ENCODE measurements at places on chromosomes 7 and 10.
A peak's percentile ranks its signal among the peaks of the same experiment; 100 is the strongest.

DNA sequence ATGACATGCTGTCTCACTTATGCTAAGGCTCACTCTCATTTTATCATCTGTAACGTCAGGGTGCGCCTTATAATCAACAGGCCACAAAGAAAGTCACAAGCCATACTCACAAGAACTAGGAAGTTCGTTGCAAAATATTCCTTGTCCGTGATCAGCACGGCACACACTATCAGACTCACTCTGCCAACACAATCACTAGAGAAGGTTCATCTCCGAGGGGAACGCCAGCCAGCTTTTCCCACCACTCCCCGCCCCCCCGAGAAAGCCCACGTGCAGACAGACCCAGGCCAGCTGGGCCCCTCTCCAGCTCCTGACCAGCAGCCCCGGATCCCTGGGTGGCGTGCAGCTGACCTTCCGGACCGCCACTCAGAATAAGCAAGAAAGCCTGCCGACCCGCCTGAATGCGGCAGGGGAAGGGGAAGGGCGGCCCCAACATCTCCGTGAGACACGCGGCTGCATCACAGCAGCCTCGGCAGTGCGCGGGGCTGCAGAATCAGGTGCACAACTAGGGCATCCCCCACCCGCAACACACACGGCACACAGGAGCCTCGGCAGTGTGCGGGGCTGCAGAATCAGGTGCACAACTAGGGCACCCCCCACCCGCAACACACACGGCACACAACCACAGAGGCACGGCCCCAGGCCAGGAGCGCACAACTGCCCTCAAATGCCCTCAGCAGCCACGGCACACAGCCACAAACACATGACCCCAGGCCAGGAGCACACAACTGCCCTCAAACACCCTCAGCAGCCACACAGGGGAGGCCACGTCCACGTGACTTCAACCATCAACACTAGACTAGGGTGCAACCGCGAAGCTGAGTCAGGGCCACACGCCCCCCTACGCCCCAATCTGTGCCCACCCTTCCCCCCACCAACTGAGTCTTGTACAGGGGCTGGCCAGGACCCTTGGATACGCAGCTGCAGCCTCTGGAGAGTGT, 2.5 kb upstream of the GPR146 start:
- DNase-seq: no peak

DNA sequence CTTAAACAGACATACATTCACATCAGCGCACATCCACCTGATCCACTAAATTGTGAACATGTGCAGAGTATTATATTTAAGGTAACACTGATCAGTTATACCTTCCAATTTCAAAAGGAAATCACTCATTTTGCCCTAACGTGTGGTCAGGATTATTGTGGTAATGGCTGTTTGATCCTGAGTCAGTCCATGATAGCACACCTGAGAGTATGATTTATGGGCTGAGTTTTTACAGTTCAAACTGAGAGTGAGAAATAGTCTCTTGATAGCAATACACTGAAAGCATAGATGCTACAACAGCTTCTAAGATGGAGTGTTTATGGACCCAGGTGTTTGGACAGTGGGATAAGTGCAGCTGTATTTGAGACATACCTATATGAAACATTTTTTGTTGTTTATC, 96.7 kb downstream of the KIF20B start:
- no peak for DNase-seq

DNA sequence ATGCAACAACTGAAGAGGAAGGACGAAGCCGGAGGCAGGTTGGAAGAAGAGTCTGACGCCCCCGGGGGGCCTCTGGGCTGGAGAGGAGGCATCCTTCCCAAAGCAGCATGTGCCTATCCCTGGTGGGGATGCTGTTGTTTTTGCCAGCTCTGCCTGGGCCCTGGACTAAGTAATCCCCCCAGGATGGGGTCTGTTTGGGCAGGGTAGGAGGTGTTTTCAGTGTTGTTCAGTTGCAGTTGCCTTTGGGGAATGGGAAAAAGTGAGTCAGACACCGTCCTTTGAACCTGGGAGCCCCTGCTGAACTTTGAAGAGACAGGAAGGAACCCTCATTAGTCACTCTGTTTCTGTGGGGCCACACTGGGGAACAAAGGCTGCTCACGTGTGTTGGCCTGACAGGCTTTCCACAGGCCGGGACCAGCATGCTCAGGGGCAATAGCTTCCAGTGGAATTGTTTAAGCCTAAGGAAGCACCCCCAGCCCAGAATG, 35.2 kb upstream of the GDF10 start:
- DNase-seq: no peak

DNA sequence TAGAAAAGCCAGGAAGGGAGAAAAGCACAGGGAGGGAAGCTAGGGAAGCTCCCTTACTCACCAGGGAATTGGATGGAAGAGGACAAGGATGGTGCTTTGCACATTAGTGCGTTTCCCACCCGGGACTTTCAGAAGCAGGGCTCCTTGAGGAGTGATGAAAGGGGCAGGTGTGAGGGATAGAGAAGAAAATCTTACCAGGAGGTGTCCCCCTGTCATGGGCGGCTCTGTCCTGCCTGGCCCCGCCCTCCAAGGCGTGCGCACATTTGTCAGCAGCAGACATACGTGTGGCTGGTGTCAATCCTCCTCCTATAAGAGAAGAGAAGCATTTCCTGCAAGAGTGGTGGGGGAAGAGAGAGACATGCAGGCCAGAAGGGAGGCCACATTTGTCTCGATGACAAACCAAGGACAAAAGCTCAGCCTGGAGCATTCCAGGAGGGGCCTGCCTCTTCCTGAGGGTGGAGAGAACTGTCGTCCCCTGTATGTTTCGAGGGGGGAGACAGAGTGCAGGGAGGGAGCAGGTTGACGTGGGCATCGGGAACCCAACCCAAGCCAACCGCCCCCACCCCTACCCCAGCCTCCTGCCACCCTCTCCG, 47.4 kb upstream of the COMTD1 start:
- no peak for DNase-seq

DNA sequence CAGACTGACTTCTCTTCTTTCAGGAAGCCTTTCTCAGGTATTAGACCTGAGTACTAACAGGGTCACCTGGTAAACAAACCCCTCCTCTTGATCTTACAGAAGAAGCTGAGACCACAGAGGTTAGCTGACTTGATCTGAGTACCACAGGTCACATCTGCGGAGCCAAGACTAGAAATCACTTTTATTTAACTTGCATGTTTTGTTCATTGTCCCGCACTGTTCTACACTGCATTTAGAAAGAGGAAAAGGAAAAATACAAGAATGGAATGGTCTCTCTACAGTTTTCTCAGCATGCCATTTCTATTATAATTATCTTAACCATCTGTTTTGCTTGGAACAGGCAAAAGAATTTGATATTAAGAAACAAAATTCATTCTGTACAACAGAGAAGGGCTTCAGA, 245.6 kb upstream of the ETV1 start:
- DNase-seq: no peak

DNA sequence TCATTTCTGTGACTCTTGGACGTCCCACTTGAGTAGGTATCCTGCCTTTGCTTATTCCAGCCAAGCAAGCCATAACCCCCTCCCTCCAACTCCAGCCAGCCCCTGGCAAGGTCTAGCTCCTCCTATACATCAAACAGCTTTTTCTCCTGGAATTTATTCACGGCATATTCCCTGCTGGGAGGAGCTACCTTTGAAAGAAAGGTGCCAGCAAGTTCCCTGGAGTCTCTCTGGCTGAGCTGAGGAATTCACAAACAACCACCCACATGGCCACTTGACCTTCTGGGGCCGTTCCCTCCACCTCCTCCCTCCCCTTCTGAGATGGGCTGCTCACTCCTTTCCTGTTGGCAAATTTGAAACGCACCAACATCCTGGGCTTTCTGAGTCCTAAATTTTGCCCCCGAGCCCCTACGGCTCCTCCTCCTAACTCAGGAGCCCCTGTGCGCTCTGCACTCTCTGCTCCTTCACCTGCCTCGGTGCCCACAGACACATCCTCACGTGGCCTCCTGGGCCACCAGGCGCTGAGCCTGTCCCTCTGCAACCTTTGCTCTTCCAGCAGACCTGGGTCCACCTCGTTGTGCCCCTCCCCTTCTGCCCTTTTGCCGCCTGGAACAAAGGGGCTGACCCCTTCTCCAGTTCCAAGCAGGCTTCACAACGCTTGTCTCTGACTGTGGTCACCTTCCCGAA, 48.0 kb downstream of the HSPA12A start:
- no peak for DNase-seq

DNA sequence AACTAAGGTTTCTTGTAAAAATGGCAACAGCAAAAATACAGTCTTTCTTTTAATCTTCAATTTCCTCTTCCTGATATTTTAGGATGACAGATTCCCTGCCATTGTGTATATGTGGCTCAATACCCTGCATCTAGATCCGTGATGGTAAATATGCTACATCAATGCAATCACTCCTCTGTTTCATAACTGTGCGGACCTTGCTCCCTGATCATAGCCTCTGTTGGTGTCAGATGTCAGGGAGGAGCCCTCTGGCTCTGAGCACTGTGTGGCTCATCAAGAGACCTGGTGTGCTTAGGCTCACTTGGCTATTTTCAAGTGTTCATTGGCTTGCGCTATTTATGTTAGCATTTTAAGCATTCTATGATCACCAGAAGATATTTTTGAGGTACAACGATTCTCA, 33.0 kb upstream of the AGR3 start:
- no peak for DNase-seq

DNA sequence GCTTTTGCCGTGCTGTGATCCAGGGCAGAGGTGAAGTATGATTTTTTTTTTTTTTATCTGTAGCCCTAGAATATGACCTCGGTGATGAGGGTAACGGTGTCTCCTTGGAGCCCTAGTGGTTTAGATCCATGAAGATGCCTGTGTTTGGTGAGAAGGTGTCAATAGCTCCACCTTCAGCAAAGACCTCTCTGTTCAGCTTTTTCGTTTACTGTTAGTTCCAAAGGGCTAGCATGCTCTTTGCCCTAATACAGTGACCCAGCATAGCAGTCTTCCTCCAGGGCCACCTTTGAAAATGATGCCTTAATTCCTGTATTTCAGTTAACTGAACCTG, 746 bp upstream of the MRPS16 start:
- DNase-seq: no peak

- DNase-seq: no peak
Observed at GRCh38 chr7:587767-588166, 68.1 kb upstream of the PDGFA start.

GRCh38 chr7:18530224-18531179, 35.0 kb downstream of the HDAC9 start:
- DNase-seq: no peak

GRCh38 chr7:45657136-45657889, 83.1 kb downstream of the ADCY1 start:
- no peak for DNase-seq

DNA sequence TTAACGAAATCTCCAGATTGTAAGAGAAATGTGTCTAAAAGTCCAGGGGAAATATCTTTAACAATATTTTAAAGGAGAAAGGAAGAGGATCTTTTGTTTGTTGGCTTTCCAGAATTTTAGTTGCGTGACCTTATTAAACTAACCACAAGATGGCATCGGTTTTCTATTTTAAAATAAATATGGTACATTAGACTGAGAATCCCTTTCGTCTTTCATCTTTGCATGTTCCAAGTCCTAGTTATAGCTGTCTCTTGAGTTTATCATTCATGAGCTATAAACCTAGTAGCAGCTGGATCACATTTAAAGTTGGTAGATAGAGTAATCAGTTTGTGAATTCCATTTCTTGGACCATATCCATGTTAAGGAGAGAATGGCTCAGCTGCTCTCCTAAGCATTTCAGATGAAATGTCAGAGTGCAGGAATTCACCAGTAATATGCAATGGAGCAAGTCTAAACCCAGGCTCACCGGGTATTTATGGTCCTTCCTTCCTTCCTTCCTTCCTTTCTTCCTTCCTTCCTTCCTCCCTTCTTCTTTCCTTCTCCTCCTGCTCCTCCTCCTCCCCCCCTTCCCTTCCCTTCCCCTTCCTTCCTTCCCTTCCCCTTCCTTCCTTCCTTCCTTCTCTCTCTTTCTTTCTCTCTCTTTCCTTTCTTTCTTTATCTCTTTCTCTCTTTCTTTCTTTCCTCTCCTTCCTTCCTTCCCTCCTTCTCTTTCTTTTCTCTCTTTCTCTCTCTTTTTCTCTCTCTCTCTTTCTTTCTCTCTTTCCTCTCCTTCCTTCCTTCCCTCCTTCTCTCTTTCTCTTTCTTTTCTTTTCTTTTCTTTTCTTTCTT, 57.8 kb upstream of the RAB18 start:
- no peak for DNase-seq

- DNase-seq: no peak
Observed at GRCh38 chr7:36673703-36674102, 50.6 kb downstream of the AOAH start.

- no peak for DNase-seq
Observed at GRCh38 chr10:33333260-33334101, 986 bp downstream of the NRP1 start.

- DNase-seq: no peak
Observed at GRCh38 chr10:97090644-97091043, 95.1 kb downstream of the SLIT1 start.

DNA sequence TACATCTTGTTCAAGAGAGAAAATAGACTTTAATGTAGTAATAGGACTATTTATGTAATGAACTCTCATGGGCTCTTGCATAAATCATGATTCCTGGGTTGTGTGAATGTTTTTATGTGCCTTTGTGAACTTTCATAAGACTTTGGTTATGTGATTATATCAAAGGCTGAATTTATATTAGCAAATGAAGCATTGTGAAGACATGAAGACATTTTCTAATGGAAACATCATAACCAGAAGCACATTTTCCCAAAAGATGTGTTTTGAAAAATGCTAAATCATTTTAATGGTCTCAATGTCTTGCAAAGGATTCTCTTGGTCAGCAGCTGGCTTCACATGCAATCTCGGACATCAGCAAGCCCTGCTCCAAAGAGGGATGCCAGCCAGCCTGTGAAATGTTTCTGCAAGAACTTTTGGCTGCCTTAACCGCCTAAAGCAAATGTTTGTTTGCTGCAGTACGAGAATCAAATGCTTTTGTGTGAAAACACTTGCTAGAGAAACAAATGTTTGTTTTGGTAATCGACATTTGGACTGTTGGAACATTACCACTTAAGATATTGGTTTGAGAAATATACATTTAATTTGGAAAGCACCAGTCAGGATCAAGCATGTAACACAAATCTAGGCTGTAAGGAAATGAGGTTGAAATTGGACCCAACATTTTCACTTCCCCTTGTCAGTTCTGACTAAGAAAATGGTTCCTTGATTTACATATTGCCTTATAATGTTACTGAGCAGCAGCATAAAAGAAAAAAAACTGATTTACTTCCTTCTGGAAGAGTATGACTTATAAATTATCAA, 102.1 kb downstream of the RTKN2 start:
- peak; percentile 17 for DNase-seq

All from substantia nigra (tissue), 51 donors.